H9 (cell line): ENCODE measurements at places on chromosomes 2 and 18.

DNA sequence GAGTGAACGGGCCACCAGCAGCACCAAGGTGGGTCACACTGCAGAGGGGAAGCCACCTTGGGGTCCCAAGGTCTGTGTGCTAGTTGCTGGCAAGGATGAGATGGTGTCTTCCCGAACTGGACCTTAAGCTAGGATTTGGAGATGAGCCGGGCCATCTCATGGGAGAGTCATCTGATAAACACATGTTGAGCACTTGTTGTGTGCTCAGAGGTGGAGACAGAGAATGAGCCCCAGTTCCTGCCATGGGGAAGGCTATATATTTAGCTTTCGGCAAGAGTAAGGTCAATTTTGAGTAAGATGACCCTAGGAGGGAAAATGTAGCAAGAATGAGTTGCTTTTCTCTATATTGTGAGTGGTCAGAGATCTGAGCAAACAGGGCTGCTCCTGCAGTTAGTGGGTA lies 41.4 kb upstream of the RPL31 start:
- H3K4me3 ChIP-seq: no peak overlapping the region
- no peaks in the 10 kb centered on the region for H3K4me1 ChIP-seq
- no peaks in the 10 kb centered on the region for H3K36me3 ChIP-seq
- no peaks in the 10 kb centered on the region for H3K27me3 ChIP-seq
- H3K27ac ChIP-seq: no peak overlapping the region

GRCh38 chr2:40315683-40316082 lies 136.2 kb downstream of the SLC8A1 start:
- no peak overlapping the region for H3K27ac ChIP-seq
- no peak overlapping the region for H3K4me3 ChIP-seq
- H3K4me1 ChIP-seq: no peaks in the 10 kb centered on the region
- no peak for DNase-seq
- H3K36me3 ChIP-seq: peaks cover 2% of the 10 kb centered on the region; the same call in 1 of the 2 replicates

GRCh38 chr18:78271790-78272189 lies 707.8 kb upstream of the SALL3 start:
- no peak for DNase-seq
- no peaks in the 10 kb centered on the region for H3K27me3 ChIP-seq
- peaks cover 2% of the 10 kb centered on the region; the same call in 1 of the 2 replicates for H3K4me1 ChIP-seq
- H3K27ac ChIP-seq: no peak overlapping the region
- H3K36me3 ChIP-seq: peaks cover 5% of the 10 kb centered on the region; the same call in 1 of the 2 replicates
- no peak overlapping the region for H3K4me3 ChIP-seq

DNA sequence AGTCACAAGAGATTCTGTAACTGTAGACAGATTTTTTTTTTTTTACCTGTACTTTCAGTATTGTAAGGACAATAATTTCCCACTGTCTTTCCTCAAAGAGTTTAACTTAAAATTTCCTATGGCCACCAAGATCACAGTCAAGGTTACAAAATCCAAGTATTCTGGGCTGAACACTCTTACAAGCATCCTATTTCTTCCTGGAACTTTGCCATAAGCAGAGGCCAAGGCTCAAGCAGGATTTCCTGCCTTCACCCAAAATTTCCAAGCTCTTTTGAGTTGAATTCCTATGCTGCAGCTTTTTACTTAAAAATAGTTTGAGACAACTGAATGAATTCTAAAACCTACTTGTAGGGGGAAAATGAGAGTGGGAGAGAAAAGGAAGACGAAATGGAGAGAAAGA lies 299.4 kb downstream of the ZNF516 start:
- no peak overlapping the region for H3K27ac ChIP-seq
- no peaks in the 10 kb centered on the region for H3K4me1 ChIP-seq
- H3K36me3 ChIP-seq: no peaks in the 10 kb centered on the region
- no peak for DNase-seq
- no peaks in the 10 kb centered on the region for H3K27me3 ChIP-seq

GRCh38 chr2:152499896-152500735 lies 165.1 kb downstream of the FMNL2 start:
- H3K27ac ChIP-seq: no peak overlapping the region
- peaks cover 17% of the 10 kb centered on the region for H3K36me3 ChIP-seq
- H3K27me3 ChIP-seq: no peaks in the 10 kb centered on the region
- H3K4me3 ChIP-seq: no peak overlapping the region

DNA sequence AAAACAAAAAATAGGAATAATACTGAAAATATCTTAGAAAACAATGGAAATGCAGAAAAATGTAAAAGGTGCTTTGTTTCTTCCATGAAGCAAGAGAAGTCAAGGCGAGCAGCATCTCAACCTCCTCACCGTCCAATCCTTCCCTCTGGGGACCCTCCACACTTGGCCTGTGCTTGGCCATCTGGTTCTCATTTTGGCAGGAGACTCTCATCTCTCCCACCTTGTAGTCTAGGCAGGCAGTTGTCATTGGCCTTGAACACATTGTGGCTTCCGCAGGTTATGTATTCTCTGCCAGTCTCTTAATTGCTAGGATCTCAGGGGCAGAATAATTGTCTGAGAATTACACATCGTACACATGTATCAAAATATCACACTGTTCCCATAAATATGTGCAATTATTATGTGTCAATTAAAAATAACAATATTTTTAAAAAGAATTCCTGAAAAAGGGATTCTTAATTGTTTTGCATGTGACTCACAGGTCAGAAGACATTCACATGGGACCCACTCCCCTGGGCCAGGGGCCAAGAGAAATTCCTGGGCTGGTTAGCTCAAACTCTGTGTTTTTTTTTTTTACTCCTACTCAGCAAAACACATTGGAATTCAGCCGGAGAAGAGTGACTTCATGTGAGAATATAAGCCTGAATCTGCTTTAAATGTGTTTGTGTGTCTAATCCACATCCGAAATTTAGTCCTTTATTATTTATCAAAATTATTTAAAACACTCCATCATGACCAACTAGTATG lies 14.0 kb upstream of the ANKRD62 start:
- H3K27me3 ChIP-seq: no peaks in the 10 kb centered on the region
- DNase-seq: no peak
- no peak overlapping the region for H3K4me3 ChIP-seq
- H3K4me1 ChIP-seq: no peaks in the 10 kb centered on the region
- no peak overlapping the region for H3K27ac ChIP-seq
